ENCODE measurements at places on chromosomes 13 and 19.

- H3K27ac ChIP-seq = no peak overlapping the region
- no peaks in the 10 kb centered on the region for H3K4me1 ChIP-seq
- peaks cover 5% of the 10 kb centered on the region for H3K27me3 ChIP-seq
- no peak overlapping the region for H3K4me3 ChIP-seq
- no peak for DNase-seq
- H3K36me3 ChIP-seq = no peaks in the 10 kb centered on the region
These were observed 45.0 kb upstream of the TDRD3 start for GRCh38 chr13:60351855-60352615.

- H3K36me3 ChIP-seq = peaks cover 46% of the 10 kb centered on the region
- peak overlapping the region; percentile 92 for H3K4me3 ChIP-seq
- H3K4me1 ChIP-seq = peaks cover 34% of the 10 kb centered on the region
- no peaks in the 10 kb centered on the region for H3K27me3 ChIP-seq
- peak overlapping the region; percentile 89 for H3K27ac ChIP-seq
These were observed 1.5 kb downstream of the KMT5C start for GRCh38 chr19:55341171-55341588.

- no peaks in the 10 kb centered on the region for H3K36me3 ChIP-seq
- DNase-seq = peak; percentile 79
- H3K4me3 ChIP-seq = no peak overlapping the region
- no peaks in the 10 kb centered on the region for H3K27me3 ChIP-seq
- H3K4me1 ChIP-seq = 0 out of 2 replicates have a peak, but pooled peaks cover 3% of the 10 kb centered on the region
These were observed 22.3 kb upstream of the TFDP1 start for GRCh38 chr13:113562085-113562749.

DNA sequence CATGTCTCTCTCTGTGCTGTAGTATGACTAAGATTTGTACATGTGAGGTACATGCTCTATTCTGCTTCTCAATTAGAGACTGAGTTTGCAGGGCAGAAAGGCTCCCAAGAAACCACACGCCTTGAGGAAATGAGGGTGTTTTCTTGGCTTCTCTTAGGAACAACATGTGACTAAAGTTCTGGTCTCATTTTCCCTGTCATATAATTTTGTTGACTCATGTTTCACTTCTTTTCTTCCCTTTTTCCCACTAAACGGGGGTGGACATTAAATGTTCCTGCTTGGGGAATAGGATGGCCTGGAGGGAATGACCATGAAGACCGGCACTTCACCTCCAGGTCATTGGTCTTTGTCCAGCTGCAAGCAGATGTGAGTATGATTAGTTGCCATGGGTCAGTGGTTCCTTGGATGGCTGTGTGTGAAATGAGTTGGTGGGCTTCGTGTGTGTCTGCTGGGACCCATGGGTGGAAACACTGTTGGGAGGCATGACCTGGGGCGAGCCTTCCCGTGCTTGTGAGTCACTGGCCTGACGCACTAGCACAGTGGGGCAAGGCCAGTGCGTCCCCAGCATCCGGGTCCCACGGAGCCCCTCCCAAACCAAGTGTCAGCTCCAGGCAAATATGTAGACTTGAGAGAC is 56.6 kb downstream of the COL4A1 start:
- no peaks in the 10 kb centered on the region for H3K4me1 ChIP-seq
- no peaks in the 10 kb centered on the region for H3K36me3 ChIP-seq
- peaks cover 20% of the 10 kb centered on the region for H3K27me3 ChIP-seq
- H3K4me3 ChIP-seq = no peak overlapping the region

DNA sequence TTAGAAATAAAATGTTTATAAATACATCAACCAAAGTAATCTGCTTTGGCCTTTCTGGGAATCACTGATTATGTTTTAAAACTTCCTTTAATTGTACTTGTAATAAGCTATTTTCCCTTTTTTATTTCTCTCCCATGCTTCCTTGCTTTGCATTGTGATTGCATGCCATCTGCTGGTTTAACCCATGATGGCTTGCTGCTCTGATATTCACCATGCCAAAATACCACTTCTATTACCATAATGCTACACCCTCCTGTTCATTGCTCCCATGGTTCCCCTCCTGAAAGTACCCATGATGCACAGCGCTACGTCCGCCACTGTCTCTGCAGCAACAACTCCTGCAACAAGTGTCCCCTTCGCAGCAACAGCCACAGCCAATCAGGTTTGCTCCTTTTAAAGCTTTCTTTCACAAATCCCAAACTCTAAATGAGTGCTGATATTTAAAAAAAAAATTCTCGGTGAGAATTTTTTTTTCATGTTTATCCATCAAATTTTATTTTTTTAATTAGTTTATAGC is 67.7 kb upstream of the RAP2A start:
- peaks cover 13% of the 10 kb centered on the region for H3K4me1 ChIP-seq
- H3K36me3 ChIP-seq = no peaks in the 10 kb centered on the region
- no peak overlapping the region for H3K4me3 ChIP-seq
- no peaks in the 10 kb centered on the region for H3K27me3 ChIP-seq

GRCh38 chr13:108940121-108940520 is 310.7 kb downstream of the MYO16 start:
- no peaks in the 10 kb centered on the region for H3K36me3 ChIP-seq
- peaks cover 16% of the 10 kb centered on the region for H3K27me3 ChIP-seq
- H3K4me1 ChIP-seq = no peaks in the 10 kb centered on the region
- no peak overlapping the region for H3K4me3 ChIP-seq

DNA sequence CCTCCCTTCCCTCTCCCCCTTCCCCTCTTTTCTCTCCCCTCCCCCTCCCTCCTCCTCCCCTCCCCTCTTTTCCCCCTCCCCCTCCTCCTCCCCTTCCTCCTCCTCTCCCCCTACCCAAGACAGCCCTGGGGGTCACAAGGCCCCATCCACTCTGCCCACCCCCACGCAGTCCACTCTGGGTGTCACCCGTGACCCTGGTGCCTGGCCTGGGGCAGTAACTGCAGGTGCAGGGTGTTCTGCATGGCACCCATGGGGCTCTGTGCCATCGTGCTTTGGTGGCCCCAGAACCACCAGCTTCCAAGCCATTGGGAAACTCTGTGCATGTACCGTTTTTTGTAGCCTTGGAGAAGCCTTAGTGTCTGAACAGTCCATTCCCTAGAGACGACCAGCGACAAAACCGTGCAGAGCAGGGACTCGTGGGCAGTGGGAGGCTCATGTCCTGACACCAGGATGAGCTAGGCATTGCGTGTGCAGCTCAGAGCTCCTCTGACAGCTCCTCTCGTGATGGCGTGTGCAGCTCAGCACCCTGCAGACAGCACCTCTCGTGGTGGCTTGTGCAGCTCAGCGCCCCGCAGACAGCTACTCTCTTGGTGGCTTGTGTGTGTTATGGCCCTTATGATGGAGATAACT is 43.7 kb upstream of the F7 start:
- no peaks in the 10 kb centered on the region for H3K4me1 ChIP-seq
- H3K36me3 ChIP-seq = no peaks in the 10 kb centered on the region
- H3K27ac ChIP-seq = no peak overlapping the region
- H3K4me3 ChIP-seq = no peak overlapping the region
- no peak for DNase-seq
